ENCODE measurements at places on chromosomes 6 and 20.
A peak's percentile ranks its signal among the peaks of the same experiment; 100 is the strongest.

DNA sequence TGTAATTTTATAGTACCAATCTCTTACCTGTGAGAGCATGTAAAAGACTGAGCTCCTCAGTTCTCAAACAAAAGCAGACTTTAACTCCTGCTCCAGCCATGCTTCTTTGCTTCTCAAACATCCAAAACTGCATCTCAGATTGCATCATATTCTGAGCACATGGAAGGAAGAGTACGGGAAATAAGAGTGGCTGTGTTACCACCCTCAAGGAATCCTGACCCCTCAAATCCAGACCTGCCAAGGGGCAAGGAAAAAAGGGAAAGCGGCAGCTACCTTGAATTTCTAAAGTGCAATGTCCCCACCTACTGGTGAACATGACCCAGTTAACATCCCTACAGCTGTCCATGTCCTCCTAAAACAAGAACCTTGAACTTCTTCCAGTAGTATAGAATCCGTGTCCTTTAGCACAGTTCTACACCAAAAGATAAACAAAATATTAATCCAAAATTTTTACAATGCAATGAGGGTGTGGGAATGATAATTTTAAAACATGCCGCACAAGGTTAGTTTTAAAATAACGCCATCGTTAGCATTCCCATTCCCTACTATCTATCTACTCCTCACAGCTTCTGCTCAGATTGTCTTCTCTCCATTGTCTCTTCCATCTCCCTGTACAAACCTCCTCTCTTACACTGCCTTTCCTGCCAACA is 34.1 kb upstream of the HLA-DQB1 start:
- no peak for DNase-seq

- no peak for DNase-seq
These were observed at the start of gene SYNJ2 for GRCh38 chr6:157981395-157982101. Gene SYNJ2 (plus strand): TSS chr6:157981863. CDS start chr6:157981962, 99 bp downstream.

DNA sequence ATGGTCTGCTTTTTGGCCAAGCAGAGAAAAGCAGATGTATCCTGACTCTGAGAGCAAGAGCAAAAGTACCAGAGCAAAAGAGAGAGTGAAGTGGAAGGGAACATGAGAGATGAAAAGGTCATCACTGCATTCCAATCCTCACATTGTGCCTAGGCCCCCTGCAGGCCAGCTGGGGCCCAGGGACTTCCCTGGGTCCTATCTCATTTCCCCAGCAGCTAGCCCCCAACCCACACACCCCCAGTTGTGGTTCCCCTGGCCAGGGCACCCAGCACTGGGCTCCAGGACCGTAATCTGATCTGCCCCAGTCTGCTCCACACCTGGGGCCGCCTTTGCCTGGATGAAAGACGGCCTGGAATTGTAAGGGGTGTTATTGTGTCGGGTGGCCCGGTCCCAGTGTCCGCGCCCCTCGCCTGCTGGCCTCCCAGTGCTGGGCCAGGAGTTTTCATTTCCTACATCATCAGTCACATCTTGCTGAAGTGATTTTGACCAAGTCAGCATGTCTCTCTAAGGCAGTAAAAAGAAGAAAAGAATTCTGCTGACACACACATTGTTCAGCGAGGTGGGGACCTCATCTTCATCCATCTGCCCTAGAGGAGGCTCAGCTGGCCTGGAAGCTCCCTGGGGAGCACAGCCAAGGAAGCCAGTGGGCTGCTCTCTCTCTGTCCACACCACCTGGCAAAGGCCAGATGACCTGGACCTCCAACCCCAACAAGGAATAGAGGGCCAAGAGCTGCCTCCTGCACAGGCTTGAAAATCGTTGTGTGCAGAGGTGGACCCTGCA is 4.0 kb upstream of the BMP7 start:
- DNase-seq = no peak

DNA sequence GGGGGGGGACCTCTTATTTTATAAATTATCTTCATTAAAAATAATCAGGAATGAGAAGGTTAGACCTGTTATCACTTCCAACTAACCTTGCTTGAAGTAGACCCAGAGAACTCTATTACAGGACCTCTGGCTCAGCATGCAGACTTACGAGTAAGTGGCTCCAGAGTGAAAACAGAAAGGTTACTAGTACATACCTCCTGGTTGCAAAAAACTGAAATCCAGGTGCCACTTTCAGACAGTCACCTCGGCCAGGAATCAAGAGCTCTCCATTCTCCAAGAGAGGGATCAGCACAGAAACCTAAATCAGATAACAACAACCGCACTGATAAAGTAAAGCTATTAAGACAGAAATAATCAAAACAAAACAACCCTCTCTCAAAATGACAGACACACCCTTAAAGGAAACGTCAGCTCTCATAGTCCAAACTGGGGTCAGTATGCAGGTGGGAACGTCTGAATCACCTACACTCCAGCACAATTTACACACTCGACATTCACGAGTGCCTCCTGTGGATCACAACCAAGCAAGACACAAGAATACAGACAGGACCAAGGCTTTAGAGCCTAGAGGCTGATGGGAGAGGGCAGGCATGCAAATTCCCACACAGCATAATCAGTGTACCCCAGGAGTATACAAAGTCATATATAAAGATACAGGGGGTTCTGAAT is 31.8 kb downstream of the MDN1 start:
- DNase-seq = no peak

DNA sequence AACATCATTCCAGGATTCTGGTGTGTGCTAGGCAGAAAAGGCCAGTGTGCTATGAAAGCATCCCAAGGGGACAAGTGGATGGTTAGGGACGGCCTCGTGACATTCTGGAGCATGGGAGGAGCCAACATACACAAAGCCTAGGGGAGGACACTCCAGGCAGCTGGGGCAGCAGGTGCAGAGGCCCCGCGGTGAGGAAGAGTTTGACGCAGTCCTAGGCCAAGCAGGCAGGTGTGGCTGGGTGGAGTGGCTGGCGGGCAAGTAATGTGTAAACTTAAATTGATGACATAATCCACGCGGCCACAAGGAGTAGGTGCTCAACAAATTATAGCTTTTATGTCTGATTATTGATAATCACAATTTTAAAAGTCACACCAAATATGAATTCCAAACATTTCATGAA is 93.6 kb downstream of the TMEM242 start:
- DNase-seq = no peak

DNA sequence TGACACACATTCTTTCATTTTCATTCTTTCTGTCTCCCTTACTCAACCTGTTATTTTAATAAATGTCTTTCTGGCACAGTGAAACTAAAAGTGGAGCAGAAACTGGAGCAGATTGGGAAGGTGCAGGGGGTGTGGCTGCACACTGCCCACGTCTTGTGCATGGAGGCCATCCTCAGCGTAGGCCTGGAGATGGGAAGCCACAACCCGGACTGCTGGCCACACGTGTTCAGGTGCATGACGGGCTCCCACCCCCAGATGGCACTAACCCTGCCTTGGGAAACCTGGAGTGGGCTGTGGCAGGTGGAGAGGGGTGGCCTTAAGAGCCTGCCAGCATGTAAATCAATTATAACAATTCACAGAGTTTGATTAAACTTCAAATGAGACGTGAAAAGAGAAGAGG is 71.4 kb upstream of the PBOV1 start:
- DNase-seq = no peak

DNA sequence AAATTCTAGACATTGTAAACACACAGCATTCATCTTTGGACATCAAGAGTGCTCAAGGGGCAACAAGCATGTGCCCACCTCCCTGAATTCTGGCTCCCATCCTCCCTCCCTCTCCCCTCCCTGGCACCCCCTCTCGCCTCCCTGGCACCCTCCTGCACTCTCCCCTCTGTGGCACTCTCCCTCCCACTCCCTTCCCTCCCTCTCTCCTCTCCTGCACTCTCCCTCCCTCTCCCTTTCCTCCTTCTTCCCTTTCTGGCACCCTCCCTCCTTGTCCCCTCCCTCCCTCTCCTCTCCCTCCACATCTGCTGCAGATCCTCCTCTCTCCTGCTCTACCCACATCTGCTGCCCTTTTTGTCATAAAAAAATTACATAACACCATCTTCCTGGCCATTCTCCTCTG is 113.0 kb upstream of the SLC22A23 start:
- no peak for DNase-seq

GRCh38 chr20:57868310-57868709 is 158.5 kb upstream of the PMEPA1 start:
- DNase-seq = no peak

- DNase-seq = no peak
These were observed 13.2 kb upstream of the SCRT2 start for GRCh38 chr20:688809-689212.

DNA sequence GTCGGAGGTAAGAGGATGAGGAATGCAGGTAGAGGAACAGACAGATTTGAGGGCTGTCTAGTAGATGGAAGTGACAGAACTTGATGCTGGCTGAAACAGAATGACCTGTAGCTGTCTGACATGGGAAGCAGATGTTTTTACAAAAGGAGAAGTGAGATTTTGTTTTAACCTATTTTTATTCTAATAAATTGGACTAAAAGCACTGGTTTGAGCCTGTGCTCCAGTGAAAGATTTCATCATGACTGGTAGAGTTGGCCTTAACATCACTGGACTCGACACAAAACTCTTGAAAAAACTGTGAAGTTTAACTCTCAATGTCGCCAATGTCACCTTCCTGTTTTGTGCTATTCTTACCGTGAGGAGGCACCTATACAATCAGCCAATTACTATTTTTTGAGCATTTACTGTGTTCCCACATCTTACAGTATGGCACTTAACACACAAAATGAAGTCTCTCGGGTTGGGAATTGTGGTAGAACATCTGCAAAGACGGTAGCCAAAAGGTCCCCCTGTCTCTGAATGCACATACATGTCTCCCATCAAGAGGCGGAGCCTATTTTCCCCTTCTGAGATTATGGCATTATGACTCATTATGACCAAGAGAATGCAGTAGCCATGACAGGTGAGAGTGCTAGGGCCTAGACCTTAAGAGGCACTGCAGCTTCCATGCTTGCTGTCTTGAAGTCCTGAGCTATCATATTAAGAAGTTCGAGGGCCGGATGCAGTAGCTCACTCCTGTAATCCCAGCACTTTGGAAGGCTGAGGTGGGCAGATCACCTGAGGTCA is 93.2 kb downstream of the FOXF2 start:
- DNase-seq = no peak

- DNase-seq = no peak
These were observed 722.2 kb downstream of the PRKN start for GRCh38 chr6:162005372-162005771.

- no peak for DNase-seq
These were observed 13.8 kb downstream of the PCIF1 start for GRCh38 chr20:45948261-45948733.

DNA sequence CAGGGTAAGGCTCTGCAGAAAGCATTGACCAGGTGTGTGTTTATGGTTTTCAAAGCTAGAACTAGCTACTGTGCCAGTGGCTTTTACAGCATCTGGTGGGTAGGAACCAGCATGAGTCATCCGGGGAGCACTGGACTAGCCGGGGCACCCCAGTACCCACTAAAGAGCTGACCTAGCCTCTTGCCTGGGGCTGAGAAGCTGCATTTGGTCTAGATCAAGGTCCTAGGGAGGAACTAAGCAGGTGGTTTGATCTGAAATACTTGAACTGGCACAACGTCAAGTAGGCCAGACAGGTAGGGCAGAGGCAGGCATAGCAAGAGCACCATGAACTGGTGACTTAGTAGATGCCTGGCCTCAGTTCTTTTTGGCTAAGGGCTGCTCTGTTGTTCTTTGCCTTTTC is 109.8 kb upstream of the PTPRK start:
- DNase-seq = no peak

- peak; percentile 64 for DNase-seq
These were observed 74.9 kb downstream of the NCOA3 start for GRCh38 chr20:47576516-47577033.

DNA sequence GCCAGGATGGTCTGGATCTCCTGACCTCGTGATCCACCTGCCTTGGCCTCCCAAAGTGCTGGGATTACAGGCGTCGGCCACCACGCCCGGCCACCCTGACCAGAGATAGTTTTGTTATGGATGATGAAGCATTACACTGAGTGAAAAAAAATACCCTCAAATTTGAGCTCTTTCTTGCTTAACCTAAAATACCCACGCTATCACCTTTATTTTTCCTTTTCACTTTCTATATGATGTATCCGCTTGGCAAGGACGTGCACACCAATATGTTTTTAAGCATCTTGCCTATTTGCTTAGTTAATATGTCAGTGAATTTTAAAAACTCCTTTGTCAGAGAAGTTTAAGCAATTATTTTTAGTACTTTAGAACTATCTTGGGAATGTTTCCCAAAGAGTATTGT is 150.4 kb downstream of the INSM1 start:
- no peak for DNase-seq

GRCh38 chr20:59221707-59222252 is 58.2 kb downstream of the ZNF831 start:
- no peak for DNase-seq

GRCh38 chr6:162701551-162701950 is 26.0 kb downstream of the PRKN start:
- DNase-seq = no peak

- no peak for DNase-seq
These were observed 6.9 kb downstream of the ZMYND8 start for GRCh38 chr20:47349365-47350180.

- no peak for DNase-seq
These were observed 45.4 kb downstream of the FIG4 start for GRCh38 chr6:109736273-109737025.

- DNase-seq = no peak
These were observed 2.5 kb upstream of the NPBWR2 start for GRCh38 chr20:64109831-64110391.

GRCh38 chr6:102571236-102571908 is 1177.9 kb downstream of the GRIK2 start:
- no peak for DNase-seq

DNA sequence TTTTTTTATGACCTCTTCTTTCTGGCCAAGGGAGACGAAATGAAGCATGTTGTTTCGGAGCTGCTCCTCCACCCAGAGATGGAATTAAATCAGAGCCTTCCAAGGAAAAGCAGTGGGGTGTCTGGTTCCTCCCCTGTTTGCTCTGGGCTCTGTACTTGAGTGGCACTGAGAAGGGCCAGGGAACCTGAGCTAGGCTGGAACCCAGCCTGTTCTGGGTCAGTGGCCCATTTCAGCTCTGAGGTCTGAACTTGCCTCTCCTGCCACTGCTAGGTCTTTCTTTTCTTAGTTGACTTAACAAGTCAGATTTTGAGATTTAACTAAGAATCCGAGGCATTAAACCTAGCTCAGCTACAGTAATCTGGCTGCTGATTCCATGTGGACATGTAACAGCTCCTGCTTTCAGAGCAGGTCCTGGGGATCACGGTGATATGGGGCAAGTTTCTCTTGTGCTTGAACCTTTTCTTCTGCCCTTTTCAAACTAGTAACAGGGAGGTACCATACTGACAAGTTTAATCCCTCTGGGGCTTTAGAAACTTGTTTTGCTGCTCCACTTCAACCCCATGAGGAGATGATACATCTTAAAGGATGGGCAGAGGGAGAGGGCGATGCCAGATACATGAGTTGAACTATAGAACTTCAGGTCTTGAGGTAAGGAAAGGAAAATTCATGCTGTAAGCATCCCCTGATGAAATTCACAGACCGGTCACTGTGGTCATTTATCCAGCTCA is 101.1 kb downstream of the SLC24A3 start:
- no peak for DNase-seq

- no peak for DNase-seq
These were observed 28.1 kb upstream of the PAQR8 start for GRCh38 chr6:52333840-52334200.

- no peak for DNase-seq
These were observed 25.9 kb downstream of the TRAF3IP2 start for GRCh38 chr6:111579816-111580215.

GRCh38 chr6:148328876-148329555 is 13.6 kb upstream of the SASH1 start:
- no peak for DNase-seq
